HEK293T (cell line): ENCODE measurements at places on chromosomes 6 and 20.

DNA sequence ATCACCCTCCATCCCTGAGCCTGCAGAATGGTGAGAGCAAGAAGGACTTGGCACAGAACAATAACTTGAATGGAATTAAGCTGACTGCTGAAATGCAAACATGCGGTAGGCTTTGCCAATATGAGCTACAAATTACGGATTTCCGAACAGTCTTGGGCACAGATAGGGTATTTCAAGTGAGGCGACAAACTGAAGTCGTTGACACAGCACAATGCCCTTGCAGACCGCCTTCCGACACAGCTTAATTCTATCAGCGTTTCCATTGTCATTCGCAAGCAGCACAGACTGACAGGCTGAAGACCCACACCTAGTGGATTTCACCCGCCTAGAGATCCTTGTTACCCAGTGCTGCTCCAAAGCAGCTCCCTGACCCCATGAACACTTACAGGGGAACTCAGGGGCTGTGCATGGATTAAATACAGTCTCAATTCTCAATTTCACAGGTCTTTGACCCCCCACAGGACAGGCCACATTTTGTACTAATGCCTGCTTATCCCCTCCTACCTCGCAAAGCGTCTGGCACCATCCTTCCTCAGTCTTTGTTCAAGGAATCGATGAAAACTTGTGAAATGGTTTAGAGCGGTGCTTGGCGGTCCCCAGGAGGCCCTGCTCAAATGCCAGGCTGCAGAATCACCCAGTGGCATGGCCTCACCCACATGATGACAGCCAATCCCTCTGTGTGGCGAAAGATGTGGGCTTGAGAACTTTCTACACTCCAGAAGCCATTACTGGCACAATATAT, 34.6 kb downstream of the RAMACL start:
- no peak for DNase-seq

DNA sequence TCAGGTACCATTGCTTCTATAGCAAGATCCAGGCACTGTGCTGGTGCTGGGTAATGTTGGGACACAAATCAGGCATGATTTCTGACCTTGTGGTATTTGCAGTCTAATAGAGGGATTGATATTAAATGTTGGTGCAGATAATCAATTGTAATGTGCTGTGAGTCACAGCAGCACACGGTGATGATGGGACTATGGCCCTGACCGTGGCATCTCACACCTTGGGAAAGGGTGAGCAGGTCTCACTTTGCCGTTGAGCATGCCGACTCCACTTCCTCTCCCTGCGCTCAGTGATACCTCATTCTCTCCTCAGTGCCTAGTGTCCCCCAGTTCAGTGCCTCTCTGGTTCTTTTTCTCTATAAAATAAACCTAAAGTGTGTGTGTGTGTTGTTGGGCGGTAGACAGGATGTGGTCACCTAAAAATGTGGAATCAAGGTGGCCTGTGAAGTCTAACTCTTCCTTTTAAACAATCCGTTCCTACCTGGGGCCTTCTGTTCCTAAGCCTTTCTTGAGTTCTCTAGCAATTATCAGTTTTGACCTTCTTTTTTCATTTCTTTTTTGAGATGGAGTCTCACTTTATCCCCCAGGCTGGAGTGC, 188.5 kb downstream of the REV3L start:
- no peak for DNase-seq

DNA sequence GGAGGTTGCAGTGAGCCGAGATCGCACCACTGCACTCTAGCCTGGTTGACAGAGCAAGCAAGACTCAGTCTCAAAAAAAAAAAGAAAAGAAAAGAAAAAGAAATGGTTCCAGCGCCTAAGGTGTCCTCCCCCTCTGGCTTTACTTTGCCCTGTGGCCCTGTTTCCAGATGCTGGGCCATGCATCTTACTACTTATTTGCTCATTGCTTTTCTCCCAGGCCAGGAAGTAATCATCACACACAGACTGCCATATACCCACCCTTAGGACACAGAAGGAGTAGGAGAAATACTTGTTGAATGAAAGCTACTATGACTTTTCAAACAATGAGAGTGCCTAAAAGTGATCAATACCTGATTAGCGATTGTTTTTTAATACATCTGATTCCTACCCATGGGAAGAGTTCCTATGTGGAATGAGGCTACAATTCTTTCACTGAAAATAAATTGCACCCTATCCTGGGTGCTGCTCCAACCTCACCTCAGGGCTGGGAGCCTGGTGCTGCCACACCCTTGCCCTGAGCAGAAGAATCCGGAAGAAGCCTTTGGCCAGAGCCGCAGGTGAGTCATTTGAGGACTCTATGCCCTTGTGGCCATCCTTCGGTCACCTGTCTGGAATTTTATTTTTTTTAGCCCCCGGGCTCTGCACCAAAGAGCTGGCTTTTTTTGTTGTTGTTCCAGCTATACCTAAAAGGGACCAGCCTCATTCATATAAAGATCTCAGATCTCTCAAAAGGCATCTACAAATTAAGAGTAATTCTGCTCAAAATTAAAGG, 22.7 kb upstream of the TFAP2C start:
- DNase-seq, result no peak

DNA sequence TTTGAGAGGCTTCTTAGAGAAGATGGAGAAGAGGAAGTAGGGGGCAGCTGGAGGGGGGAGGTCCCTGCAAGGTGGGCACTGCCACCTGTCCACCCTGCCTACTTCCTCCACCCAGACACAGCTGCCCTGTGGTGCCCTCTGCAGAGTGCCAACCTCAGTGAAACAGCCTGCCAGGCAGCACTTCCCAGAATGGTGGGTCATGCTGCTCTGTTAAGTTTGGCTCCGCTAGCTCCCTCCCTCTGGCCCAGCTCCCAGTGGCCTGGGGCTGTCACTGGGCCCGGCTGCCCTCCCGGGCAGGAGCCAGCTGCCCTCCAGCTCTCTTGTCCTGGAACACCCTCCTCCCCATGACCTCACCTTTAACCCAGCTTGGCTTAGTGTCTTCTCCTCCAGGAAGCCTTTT, 5.1 kb upstream of the EPB41L1 start:
- DNase-seq, result no peak

- DNase-seq, result no peak
Observed at GRCh38 chr20:57876163-57876562, 166.3 kb upstream of the PMEPA1 start.

DNA sequence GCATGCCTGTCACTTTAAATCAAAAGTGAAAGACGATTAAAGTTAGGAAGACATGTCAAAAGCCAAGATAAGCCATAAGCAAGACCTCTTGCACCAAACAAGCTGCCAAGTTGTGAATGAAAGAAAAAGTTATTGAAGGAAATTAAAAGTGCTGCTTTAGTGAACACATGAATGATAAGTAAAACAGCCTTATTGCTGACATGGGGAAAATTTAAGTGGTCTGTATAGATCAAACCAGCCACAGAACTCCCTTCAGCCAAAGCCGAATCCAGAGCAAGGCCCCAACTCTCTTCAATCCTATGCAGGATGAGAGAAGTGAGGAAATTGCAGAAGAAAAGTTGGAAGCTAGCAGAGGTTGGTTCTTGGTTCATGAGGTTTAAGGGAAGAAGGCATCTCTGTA, 9.3 kb upstream of the RIPK1 start:
- no peak for DNase-seq

DNA sequence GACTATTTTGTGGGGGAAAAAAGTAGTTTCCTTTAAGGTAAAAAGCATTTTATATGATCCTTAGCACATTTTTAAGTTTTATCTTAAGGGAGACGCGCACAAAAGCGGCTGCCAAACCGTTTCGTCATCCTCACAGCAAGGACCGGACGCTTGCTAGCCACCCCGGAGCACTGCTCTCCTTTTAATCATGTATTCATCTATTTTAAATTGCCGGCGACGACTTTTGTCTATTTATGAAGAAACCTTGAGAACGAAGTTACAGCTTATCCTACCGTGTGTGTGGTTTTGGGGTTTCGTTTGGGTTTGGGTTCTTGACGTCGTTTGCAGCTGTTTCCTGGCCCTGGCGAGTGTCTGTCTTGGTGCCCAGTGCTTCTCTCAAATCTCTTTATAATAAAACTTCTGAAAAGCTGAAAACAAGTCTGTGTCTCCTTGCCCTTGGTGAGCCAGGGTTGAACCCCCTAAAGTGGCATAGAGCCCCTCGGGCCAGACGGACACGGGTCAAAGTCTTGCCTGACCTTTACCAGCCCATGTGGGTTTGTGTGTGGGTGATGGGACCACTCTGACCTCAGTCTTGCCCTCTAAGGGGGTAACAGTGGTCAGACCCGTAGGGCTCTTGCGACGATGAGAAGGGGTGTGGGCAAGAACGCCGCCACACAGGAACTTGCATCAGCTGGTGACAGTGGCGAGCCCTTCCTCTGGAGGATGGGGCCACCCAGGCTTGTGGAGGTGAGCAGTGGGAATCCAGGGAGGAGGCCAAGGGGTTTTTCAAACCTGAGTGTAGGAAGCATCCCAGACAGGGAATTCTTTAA, 117.6 kb downstream of the JPH2 start:
- no peak for DNase-seq

DNA sequence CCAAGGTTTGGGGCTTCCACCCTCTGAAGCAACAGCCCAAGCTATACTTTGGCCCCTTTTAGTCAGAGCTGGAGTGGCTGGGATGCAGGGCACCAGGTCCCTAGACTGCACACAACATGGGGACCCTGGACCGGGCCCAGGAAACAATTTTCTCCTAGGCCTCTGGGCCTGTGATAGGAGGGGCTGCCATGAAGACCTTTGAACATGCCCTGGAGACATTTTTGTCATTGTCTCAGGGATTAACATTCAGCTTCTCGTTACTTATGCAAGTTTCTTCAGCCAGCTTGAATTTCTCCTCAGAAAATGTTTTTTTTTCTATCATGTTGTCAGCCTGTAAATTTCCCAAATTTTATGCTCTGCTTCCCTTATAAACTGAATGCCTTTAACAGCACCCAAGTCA, 82.3 kb downstream of the LRRC1 start:
- DNase-seq, result no peak

- DNase-seq, result peak; percentile 60
Observed at GRCh38 chr20:52313341-52313963, 121.9 kb upstream of the ZFP64 start.

GRCh38 chr6:158468666-158469065, 91.2 kb upstream of the TMEM181 start:
- no peak for DNase-seq

DNA sequence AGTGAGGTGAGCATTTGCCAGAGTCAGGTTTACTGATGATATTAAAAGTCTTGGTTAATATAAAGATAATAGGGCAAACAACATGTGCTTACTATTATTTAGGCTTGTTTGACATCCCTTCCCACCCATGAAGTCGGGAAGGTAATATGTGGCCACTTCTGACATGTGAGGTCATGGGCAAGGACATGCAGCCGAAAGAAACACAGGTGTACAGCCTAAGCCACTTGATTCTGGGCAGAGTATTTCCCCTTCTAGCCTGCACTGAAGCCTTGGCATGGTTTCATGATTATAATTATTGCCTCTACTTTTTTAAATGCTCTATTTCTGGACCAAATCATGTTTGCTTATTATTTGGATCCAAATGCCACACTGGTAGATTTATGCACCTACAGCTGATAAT, 52.3 kb downstream of the TSPYL4 start:
- no peak for DNase-seq

DNA sequence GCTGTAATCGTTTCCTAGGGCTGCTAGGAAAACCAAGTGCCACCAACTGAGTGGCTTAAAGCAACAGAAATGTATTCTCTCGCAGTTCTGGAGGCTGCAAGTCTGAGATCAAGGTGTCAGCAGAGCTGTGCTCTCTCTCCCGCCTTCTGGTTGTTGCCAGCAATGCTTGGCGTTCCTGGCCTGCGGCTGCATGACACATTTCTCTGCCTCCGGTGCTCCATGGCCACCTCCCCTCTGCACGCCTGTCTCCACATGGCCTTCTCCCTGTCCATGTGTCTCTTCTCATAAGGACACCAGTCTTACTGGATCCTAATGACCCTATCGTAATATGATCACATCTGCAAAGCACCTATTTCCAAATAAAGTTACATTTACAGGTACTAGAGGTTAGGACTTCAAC, 91.7 kb upstream of the AKAP12 start:
- DNase-seq, result no peak

DNA sequence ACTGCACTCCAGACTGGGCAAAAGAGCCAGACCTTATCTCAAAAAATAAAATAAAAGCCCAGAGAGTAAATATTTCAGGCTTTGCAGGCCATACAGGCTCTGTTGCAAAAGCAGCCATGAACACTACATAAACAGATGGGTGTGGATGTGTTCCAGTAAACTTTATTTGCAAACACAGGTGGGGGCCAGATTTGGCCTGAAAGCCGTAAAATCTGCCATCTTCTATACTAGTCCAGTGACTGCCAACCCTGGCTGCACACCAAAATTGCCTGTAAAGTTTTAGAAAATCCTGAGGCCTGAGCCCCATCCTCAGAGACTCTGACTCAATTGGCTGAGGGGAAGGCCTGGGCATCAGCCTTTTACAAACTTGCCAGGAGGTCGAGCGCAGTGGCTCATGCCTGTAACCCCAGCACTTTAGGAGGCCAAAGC, 103.6 kb downstream of the ZMYND8 start:
- DNase-seq, result no peak

DNA sequence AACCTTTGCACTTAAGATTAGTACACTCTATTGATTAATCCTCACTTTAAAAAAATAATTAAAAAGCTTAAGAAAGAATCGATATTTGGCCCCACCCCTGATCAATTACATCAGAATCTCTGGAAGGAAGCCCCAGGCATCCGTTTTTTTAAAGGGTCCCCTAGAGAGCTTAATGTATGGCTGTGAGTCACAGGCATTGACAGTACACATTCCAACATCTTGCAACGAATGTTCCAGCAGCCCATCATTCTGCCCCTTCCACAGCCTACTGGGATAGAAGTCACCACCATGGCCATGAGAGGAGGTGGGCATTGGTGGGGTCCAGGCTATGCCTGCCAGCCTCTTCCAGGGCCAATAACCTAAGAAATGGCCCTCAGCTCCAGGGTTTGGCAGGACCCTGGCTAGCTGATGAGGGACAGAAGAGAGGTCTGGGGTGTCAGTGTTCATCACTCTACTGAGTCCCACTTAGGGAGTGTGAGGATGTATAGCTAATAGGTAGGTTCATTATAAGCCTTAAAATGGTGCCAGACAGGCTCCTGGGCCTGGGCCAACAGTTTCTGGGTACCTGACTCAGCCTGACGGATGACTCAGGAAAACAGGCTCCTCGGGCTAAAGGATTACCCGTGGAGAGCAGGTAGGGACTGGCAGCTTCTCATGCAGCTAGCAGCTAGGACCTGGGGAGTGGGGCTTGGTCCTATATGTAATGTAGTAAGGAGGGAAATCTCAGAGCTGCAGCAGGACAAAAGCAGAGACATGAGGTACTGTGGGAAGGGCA, 40.4 kb downstream of the MDGA1 start:
- no peak for DNase-seq

DNA sequence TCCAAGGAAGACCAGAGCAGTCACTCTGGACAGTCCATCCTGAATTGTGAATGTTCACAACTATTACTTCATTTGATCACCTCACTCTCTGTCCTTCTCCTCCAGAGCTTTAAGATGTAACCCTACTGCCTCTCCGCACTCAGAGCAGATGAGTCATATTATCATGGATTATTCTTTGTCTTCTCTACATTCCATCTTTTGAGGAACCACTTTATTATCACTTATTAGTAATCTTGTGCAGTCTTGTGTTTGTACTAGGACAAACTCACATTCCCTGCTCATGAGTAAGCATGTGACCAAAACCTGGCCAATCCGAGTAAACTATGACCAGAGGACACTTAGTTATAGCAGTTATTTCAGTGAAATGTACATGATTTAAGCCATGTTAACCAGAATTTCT, 401.5 kb upstream of the ADGRB3 start:
- no peak for DNase-seq

- DNase-seq, result no peak
Observed at GRCh38 chr6:159089909-159090308, 45.1 kb upstream of the TAGAP start.

- no peak for DNase-seq
Observed at GRCh38 chr20:20821484-20822260, 109.2 kb upstream of the RALGAPA2 start.

GRCh38 chr6:30719791-30720737, at the start of gene TUBB:
Gene TUBB (plus strand): TSS chr6:30720352. CDS start chr6:30720507, 155 bp downstream.
- peak; percentile 79 for DNase-seq
